Stimulated activated CD4-positive, alpha-beta T cell treated with anti-CD3 and anti-CD28 coated beads, Interleukin-1b, Interleukin-23, amount 100 ng/mL, for 1 hour (primary cell): ENCODE measurements at places on chromosomes 4 and X.

- no peak for DNase-seq
These were observed 168.5 kb upstream of the STK26 start for GRCh38 chrX:131854581-131854980.

- DNase-seq = no peak
These were observed 105.9 kb downstream of the CT47B1 start for GRCh38 chrX:120769576-120770341.

DNA sequence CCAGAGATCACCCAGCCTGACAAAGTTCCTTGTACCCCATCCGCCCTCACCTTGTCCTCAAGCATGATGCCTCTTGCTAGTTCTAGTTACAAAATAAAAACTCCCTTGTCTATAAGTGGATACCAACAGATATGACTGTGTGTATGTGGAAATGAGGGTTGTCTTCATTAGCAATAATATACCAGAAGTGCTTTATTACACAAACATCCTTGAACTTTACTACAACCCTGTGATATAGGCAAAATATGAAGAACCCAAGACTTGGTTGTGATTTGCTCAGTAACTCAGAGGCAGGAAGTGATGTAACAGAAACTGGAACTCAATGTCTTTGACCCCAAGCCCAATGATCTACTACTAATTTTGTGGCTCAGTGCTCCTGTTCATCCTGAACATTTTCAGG lies 97.6 kb downstream of the AKAP4 start:
- no peak for DNase-seq

DNA sequence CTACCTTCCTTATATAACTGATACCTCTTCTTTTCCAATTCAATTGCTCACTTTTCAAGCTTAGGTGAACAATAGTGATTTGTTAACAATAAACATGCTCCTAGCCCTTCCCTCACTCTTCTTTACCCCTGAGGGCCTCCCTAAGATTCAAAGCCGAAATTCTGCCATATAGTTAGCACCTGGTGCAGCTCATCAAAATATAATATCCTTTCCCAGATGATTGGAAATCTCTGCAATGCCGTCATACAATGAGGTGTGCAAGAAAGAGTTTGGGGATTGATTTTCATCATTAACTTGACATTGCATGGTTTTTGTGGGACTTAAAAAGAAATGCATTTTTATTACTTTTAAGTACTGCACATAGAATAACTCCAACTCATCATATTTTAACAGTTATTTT lies 95.3 kb downstream of the HDAC8 start:
- no peak for DNase-seq

GRCh38 chr4:53480909-53481308 lies 103.5 kb downstream of the FIP1L1 start:
- DNase-seq = no peak

- no peak for DNase-seq
These were observed 90.3 kb upstream of the TEX13D start for GRCh38 chrX:124242131-124242530.

DNA sequence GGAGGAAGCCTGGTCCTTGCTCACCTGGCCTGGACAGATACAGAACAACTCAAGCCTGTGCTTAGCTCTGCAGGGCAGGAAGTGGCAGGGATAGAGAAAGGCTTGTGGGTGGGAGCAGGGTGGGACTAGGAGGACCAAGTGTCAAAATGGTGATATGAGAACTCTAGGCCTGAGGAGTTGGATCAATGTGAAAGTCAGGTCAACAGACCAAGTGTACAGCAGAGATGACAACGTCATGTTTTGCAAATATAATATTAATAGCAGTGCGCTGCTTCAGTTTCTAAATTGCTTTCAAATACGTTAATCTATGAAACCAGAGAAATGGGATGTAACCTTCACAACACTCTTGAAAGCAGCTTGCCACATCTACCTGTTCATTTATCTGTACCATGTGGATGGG lies 114.2 kb upstream of the MAP3K15 start:
- DNase-seq = no peak

GRCh38 chr4:137307806-137308205 lies 224.5 kb downstream of the PCDH18 start:
- DNase-seq = no peak

DNA sequence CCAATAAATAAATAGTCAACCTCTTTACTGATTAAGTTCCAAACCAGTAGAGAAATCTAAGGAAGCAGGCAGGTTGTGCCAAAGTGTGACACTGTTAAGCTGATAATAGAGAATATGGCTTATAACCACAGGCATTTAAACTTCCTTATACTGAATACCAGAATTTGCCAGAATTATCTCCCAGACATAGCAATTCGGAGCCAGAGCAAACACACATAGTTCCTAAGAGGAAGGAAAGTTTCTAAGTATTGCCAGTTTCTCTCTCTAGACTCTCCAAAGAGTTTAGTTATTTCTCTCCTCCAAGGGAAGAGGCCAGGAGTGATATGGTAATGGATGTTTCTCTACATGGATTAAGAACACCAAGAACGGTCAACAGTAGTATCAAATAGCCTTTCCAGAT lies 191.7 kb upstream of the CPEB2 start:
- DNase-seq = no peak

- DNase-seq = no peak
These were observed 31.5 kb upstream of the ELF2 start for GRCh38 chr4:139208404-139208945.

DNA sequence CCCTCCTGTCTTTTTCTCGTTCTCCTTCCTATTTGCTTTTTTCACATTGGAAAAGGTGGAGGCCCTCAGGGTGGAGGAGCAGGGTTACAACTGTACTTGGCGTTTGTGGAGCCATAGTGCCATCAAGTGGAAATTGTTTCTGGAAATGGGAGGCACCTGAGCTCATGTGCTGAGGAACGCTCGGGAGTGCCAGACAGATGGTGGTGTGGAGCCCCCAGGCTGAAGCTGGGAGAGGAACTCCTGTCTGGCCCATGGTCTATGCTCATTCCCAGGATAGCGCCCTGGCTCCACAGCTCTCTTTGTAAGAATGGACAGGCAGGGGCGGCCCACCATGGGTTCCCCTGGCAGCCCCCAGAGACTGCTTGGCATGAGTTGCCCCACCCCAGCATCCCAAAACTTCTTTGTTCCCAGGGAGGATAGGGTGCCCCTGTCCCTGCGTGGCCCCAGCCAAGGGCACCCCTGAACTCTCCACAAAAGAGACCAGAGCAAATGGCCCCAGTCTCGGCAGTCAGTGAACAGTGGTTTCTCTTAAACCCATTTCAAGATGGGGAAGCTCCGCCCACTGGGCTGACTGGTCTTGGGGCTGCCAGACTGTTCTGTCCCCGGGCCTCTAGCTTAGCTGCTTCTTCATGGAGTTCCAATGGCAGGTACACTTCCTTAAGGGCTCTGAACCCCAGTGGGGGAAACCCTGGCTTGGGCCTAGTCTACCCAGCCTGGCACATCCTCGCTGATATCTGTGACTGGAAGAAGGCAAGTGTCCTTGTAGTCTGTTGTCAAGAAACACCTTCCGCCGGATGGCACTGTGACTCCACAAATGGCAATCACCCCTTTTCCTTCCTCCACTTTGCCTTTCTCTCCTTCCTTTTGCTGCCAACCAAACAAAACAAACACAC lies 70.1 kb downstream of the NBDY start:
- no peak for DNase-seq

DNA sequence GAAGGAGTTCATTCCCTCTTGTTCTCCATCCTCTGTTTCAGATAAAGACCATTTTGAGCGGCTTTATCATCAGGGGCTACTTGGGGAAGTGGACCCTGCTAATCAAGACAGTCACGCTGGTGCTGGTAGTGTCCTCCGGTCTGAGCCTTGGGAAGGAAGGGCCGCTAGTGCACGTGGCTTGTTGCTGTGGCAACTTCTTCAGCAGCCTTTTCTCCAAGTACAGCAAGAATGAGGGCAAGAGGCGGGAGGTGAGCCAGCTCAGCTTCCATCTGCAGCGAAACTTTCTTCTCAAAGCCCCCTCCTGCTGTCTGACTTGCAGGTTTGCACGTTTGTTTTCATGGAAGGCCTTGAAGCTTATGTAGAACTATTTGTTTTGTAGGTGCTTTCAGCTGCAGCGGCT lies 49.5 kb downstream of the CLCN4 start:
- DNase-seq = no peak

- DNase-seq = no peak
These were observed 36.1 kb downstream of the NSG1 start for GRCh38 chr4:4422856-4423499.

DNA sequence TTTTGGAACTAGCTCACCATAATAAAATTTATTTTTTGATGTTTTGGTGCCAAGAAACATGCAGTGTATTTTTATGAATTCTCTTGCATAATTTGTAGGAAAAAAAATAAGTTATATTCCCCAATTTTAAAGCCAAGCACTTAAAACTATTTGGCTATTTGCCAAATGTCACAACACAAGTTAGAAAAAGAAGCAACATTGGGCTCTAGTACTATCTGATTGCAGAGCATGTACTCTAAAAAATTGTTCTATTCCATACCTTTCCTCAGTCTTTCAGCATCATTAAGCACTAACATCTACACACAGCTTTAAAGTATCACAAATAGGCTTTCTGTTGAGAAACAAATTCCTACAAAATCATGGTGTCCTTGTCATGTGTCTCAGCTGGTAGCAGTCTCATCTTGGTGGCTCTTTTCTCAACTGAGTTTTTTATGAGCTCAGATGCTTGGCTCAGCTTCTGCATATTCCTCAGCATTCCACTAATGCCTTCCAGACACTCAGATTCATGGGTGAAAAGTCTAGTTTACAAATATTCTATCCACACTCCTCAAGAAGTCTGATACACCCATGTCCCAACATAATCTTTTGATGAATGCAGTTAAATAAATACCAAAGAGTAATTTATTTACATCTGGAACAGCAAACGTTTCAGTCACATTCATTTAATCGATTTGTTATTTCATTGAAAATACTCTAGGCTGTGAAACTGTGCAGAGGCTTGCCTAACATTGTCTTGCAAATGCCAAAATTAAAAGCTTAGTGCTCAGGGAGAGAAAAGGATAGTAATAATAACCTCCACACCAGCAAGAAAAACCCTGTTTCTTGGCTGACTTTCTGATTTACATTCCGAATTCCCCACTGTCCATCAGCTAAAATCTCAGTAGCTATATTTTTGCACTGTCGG lies 2209.9 kb downstream of the PCDH7 start:
- DNase-seq = no peak

DNA sequence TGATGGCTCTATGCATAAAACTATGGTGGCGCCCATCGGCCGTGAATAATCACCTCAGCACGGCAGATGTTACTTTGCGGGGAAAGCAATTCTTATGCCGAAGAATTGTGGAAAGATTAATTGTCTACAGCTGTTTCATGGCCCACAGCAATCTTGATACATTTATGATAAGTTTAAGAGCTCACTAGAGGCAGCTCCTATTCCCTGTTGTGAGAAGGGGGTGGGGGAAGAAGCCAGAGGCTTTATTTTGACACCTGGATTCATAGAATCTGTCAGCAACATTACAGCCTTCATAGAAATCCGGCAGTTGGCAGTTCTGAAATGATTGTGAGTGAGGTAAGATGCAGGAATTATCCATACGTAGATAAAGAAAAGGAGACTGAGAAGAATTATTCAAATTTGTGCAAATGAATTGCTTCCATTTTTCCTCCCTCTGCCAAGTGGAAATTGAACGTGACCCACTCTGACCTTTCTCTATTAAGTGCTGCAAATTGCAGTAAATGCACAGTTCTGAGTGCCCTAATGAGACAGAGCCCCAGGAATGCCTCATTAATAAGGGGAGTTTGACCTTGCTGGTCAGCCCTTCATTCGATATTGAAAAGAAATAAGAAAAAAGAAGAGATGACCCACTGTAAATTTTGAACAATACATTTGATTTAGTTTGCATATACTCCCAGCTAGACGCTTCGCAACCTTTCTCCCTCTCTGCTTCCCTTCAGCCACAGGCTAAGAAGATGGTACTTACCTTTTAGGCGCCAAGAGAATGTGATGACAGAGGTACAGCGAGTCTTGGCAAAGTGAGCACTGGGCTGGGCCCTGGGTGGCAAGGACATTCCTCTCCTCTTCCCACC lies 188.8 kb downstream of the GPAT3 start:
- no peak for DNase-seq

DNA sequence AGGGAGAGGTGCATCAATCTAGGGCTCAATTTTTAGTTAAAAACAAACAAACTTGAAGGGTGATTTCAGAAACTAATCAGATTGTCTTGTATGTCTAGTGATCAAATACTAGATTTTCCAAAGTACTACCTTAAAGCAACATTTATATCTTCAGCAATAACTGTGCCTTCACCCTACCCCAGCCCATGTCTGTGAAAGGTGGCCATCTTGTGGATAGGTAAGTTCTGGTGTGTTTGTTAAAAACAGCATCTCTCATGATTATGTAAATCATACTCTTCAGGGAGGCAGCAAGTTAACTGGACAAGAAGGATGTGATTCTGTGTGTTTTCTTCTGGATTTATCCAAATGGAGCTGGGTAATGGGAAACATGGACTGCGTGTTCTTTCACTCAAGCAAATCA lies 81.4 kb upstream of the ACSL1 start:
- no peak for DNase-seq

DNA sequence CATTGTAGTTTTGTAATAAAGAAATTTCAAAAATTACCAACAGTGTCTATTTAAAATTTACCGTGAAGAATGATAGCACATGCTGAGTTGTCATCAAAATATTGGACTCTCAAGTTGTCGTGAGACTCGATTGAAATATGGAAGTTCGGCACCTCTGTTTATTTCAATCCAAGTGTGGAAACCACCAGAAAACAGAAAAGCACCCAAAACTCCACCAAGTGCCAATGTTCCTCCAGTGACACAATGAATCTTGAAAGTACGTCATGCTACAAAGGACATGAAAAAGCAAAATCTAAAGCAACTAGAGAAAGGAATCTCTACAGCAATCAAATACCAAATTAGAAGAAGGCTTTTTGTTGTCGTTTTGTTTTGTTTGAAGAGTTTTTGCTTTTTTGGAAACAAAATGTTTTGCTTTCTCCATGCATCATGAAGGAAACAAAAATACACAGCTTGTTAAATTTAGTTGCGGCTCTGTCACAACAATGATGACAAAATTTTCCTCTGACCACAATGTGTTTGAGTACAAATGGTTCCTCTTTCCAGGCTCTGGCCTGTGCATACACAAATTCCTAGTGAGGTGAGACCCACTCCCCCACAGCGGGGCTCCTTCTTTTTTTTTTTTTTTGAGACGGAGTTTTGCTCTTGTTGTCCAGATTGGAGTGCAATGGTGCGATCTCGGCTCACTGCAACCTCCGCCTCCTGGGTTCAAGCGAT lies 9.6 kb upstream of the IL13RA1 start:
- DNase-seq = no peak

GRCh38 chr4:124713185-124713592 lies 657 bp upstream of the ANKRD50 start:
- no peak for DNase-seq

DNA sequence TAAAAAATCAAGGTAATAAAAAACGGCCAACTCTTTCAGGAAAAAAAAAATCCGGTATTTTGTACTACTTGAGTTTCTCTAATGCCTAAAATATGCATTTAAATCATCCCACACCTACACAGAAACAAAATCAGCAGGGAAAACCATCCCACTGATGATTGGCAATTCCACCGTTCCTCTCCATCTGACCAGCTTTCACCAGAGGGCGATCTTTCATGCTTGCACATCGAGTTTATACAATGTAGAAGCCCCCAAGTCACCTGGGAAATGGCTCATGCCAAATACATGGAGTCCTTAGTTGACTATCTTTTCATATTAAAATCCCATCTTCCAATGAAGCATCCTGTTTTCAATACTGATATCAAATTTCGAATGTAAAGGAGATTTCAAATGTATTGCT lies 69.2 kb downstream of the PTCHD1 start:
- no peak for DNase-seq
